DMS79 (cell line): ENCODE measurements at places on chromosomes 11 and 22.

GRCh38 chr11:47980907-47981621, 705 bp downstream of the PTPRJ start:
- DNase-seq, result no peak

- peak; percentile 50 for DNase-seq
These were observed 2.8 kb upstream of the ANO9 start for GRCh38 chr11:444396-445144.

- no peak for DNase-seq
These were observed at the start of gene DRICH1 for GRCh38 chr22:23632178-23632577. Gene DRICH1 (minus strand): TSS chr22:23632321. CDS start chr22:23632023, 298 bp downstream.

DNA sequence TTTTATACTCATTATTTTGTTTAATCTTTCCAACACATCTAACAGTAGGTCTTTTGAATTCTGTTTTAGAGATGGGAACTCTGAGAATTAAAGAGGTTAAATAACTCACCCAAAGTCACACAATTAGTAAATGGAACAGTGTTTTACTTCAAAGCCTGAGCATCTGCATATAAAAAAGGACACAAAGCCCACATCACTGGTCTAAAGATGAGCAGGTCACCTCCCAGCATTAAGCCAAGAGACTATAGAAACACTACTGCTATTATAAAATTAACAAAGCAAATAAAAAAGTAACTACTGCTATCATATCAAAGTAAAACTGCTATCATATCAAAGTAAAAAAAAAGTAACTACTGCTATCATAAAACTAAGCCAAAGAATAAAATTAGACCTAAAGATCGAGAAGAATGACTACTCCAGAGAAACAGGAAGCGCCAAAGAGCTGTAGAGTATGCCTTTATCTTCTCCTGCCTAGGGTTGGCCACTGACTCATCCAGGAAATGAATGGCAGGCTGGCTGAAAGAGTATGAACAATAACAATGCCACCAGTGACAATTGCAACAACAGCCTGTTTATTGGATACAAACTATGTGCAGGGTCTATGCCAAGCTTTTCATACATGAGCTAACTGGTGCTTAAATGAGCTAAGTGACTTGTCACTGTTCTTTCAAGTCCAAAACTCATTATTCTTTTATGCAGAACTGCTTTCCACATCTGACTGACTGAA, 1153.0 kb upstream of the TENM4 start:
- no peak for DNase-seq

DNA sequence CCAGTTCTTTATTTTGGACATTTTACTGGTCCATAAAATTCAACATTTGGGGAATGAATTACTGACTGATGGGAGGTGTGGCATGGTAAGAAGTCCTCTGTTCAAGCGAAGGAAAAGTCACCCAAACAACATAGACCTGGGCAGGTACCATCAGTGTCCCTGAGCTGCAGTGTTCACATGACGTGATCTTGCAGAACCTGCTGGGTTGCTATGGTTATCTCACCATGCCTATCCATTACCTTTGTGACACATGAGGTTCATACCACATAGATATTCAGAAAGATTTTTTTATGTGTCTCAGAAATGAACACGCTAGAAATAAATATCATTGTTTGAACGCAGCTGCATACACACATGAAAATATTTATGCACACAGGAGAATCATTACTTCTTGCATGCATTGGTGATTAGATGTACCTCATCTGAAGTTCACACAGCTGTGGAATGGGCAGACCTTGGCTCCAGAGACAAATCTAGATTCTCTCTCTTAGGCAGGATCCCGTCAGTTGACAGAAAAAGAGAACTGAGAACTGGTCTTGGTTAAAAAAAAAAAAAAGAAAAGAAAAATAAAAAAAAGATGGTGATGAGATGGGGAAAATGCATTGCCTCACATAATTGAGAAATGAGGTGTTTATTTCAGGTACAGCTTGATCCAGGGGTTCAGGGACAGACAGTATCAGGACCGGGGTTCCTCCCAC, 21.4 kb upstream of the RCN1 start:
- no peak for DNase-seq

- DNase-seq, result no peak
These were observed 9.8 kb downstream of the UCP2 start for GRCh38 chr11:73972620-73973449.

DNA sequence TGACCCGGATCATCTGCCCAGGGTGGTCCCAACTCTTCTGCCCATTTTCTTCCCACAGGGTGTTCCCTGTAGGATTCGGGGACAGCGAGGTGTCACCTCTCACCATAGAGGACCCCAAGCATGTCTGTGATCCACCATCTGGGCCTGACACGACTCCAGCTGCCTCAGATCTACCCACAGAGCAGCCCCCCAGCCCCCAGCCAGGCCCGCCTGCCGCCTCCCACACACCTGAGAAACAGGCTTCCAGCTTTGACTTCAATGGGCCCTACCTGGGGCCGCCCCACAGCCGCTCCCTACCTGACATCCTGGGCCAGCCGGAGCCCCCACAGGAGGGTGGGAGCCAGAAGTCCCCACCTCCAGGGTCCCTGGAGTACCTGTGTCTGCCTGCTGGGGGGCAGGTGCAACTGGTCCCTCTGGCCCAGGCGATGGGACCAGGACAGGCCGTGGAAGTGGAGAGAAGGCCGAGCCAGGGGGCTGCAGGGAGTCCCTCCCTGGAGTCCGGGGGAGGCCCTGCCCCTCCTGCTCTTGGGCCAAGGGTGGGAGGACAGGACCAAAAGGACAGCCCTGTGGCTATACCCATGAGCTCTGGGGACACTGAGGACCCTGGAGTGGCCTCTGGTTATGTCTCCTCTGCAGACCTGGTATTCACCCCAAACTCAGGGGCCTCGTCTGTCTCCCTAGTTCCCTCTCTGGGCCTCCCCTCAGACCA, 24.0 kb downstream of the CSF2RB start:
- DNase-seq, result no peak

GRCh38 chr22:47618180-47619010, 855.9 kb downstream of the TBC1D22A start:
- no peak for DNase-seq

GRCh38 chr11:64856382-64857227, 12.2 kb upstream of the CDC42BPG start:
- no peak for DNase-seq

GRCh38 chr11:30586251-30587144, at the start of gene MPPED2:
Gene MPPED2 (minus strand): TSS chr11:30586353. CDS start chr11:30580373, 5,980 bp downstream.
- DNase-seq, result peak; percentile 40

DNA sequence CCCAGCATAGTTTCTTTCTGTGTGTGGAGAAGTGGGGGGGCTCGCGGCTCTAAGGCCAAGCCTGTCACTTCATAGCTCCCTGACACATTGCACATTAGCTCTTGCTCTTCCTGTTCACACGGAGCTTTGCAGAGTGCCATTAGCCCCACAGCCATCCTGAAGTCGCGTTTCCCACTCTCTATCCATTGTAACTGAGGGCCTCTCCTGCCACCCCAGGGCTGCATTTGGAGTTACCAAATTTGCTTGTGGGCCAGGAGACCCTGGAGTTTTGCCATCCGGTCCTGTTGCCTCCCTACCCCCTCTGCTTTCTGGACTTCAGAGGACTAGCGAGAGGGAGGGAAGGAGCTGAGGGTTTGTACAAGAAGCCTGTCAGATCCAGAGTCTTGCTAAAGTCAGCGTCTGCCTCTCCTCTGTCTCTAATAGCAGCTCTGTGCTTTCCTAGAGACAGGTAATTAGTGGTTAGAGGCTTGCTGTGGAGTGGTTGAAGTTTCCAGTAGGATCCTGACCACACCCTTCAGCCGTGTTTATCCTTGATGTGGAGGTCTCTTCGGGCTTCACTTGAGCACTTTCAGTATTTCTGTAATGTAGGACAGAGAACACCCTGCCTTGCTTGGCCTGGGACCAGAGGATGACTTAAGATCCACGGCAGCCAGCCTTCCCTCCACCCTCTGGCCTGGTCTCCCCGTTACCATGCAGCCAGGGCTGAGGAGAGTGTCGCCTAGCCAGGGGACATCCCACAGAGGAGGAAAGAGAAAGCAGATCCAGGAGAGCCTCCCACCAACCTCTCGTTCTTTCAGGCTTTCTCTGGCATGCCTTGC, 14.1 kb downstream of the DCPS start:
- peak; percentile 90 for DNase-seq

DNA sequence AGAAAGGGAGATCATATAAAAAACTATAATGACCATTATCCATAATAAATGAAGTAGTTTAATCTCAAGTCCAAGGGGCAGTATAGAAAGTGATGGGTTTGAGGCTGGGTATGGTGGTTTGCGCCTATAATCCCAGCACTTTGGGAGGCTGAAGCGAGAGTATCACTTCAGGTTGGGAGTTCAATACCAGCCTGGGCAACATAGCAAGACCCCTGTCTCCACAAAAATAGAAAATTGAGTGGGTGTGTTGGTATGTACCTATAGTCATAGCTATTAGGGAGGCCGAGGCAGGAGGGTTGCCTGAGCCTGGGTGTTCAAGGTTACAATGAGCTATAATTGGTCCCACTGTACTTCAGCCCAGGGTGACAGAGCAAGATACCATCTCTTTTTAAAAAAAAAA, 23.9 kb downstream of the MED17 start:
- no peak for DNase-seq

- DNase-seq, result no peak
These were observed 4.9 kb upstream of the TESMIN start for GRCh38 chr11:68756171-68756766.
